ENCODE measurements at places on chromosomes 12 and 14. TPM values are rescaled to one million over a fixed set of nuclear protein-coding genes. Genes with fewer than 3 reads are reported as not detected.

LHX5 gene
- polyA plus RNA-seq: not detected

- DNase-seq: no peak
Observed at GRCh38 chr14:50040401-50040775, 76.0 kb downstream of the VCPKMT start.

DNA sequence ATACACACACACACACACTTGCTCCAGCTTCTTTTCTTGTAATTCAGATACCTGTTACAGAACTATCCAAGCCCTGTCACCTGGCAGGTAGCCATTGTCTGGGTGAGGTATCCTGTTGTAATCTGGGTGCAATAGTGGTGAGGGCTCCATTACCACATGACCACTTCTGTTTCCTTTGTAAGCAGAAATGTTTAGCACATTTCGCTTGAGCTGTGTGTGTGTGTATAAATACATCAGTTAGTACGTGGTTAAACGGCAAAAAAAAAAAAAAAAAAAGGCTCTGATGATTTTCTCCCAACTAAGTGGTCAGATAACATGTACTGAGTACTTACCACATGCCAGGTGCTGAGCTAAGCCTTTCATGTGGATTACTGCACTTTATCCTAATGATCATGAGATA, 129.3 kb upstream of the SSTR1 start:
- DNase-seq: no peak

GRCh38 chr12:12715459-12716150, 1.6 kb upstream of the CDKN1B start:
- peak; percentile 28 for DNase-seq

DNA sequence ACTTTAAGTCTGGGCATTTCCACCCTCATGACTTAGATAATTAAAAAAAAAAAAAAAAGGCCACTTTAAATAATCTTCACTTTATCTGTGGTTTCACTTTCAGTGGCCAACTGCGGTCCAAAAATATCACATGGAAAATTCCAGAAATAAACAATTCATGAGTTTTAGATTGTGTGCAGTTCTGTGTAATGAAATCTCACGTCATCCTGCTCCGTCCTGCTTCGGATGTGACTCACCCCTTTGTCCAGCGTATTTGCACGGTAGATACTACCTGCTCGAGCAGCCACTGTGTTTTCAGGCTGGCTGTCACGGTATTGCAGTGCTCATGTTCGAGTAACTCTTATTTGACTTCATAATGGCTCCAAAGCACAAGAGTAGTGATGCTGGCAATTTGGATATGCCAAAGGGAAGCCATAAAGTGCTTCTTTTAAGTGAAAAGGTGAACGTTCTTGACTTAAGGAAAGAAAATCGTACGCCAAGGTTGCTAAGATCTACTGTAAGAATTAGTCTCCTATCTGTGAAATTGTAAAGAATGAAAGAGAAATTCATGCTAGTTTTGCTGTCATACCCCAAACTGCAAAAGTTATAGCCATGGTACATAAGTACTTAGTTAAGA, 2.4 kb downstream of the E2F7 start:
- no peak for DNase-seq
